Dorsolateral prefrontal cortex (tissue), 122 donors: ENCODE measurements at places on chromosomes 3 and 15. TPM values are rescaled to one million over a fixed set of nuclear protein-coding genes. Genes with fewer than 3 reads are reported as not detected.

- DNase-seq: no peak
Observed at GRCh38 chr3:107680698-107681097, 157.9 kb downstream of the BBX start.

The ISLR gene
- total RNA-seq: 23.3 TPM

GRCh38 chr15:98714922-98715321, 66.6 kb downstream of the IGF1R start:
- DNase-seq: no peak

DNA sequence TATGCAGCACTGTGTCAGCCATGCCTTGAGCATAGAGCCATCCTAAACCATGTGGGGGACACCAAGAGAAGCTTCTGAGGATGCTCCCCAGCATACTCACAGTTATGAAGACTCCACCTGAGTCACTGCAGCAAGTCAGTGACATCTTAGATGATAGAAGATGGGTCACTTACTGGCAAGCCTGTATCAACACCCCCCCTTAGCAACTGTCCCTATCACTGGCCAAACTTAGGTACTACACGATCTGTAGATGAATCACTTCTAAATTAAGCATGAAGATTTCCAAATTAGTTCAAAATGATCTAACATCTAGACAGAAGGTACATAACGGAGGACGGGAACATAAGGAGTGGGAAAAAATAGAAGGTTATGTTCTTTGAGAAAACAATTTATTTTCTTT, 13.2 kb upstream of the LMCD1 start:
- no peak for DNase-seq

- no peak for DNase-seq
Observed at GRCh38 chr3:171354049-171354705, 106.0 kb downstream of the TNIK start.

GRCh38 chr15:35842631-35843030, 296.7 kb upstream of the DPH6 start:
- no peak for DNase-seq

DNA sequence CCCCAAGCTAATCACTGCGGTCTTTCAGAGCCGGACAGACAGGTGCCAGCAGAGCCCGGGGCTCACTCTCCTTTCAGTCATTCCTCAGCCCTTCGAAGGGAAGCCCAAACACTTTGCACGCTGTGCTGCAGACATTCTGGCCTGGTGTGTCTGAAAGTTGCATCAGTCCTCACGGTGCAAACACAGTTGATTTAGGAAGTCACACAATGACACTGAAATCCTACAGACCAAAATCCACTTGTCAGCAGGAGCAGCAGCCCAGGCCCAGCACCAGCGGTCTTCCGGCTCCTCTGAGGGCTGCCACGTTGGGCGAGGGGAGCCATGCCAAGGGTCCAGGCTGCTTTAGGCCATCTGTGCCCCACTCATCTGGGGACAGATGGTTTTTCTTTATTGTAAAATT, 61.6 kb downstream of the RGMA start:
- DNase-seq: no peak

GRCh38 chr3:126452213-126452612, 23.5 kb downstream of the ZXDC start:
- DNase-seq: no peak

DNA sequence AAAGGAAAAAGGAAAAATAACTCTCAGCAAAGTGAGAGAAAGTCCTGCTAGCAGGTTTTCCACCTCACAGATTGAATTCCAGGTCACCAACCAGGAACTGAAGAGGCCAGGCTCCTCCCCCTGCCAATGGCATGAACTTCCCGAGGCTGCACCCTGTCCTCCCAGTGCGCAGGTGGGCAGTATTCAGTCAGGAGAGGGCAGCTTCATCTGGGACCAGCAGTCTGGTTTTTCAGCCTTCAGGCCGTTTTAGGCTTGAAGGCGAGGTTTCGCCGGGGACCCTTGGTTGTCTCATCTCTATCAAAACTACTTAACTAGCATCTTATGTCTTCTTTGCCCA, 41.2 kb downstream of the TRAT1 start:
- no peak for DNase-seq

The FBXL2 gene
- 46.2 TPM for total RNA-seq

The MESP1 gene
- 11.4 TPM for total RNA-seq

DNA sequence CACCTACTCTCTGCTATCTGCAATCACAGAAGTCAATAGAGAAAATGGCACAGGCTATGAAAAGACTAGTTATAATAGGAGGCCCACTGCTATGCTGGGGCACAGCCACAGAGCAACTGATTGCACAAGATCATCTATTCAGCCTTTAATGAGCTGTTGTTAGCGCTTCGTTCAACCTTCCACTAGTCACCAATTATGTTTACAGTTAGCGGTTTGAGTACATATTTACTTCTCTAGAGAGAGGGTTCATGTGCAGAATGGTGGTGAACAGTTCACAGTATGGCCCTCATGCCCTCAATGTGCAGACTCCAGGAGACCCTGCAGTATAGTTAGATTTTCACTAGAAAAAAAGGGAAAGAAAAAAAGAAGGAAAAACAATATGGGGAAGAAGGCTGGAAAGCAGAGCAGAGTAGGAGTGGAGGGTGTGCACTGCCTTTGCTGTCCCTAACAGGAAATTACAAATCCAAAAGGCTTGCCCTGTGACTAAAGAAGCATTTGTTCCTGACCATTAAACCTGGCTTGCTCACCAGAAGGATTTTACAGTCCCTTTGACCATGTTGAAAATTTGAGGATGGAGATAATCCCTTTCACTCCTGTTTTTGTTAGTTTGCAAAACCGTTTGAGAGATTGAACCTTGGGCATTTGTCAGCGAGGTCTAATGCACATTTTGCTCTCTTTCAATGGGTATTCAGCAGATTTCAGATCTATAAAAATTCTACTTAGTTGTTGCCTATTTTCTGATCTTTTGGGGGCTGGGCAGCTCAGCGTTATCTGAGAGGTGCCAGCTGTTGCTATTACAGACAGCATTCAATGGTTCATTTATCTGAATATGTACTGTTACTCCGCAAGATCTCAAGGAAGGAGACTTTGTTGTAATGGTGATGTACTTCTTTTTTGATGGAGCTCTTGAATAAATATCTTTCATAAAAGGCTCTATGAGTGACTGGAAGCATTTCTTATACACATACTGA, 296.1 kb downstream of the LSAMP start:
- no peak for DNase-seq

GRCh38 chr15:31027910-31028578, 36.6 kb upstream of the MTMR10 start:
- no peak for DNase-seq

DNA sequence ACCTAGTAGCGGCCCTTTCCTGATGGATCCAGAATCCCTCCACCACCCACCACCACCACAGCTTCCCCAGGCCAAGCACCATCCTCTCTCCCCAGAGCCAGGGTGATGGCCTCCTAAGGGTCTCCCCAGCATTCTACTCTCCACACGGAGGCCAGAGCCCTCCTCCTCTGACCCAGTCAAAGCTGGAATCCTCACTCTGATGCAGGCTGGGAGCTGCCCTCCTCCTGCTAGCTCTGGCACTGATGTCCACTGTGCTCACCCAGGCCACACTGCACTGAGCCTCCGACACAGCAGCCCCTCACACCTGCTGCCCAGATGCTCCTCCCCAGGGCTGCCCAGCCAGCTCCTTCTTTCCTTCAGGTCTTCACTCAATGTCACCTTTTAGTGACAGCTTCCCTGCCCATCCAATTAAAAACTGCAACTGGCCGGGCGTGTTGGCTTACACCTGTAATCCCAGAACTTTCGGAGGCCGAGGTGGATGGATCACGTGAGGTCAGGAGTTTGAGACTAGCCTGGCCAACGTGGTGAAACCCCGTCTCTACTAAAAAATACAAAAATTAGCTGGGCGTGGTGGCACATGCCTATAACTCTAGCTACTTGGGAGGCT, 21.0 kb downstream of the XXYLT1 start:
- peak; percentile 4 for DNase-seq

The TMOD2 gene
- total RNA-seq: 255 TPM

- DNase-seq: no peak
Observed at GRCh38 chr3:122555275-122556071, 8.6 kb downstream of the PARP9 start.

- no peak for DNase-seq
Observed at GRCh38 chr15:47991357-47991756, 129.4 kb upstream of the SLC24A5 start.

The XCR1 gene
- not detected for total RNA-seq

The LRRN1 gene
- total RNA-seq: 52.5 TPM

DNA sequence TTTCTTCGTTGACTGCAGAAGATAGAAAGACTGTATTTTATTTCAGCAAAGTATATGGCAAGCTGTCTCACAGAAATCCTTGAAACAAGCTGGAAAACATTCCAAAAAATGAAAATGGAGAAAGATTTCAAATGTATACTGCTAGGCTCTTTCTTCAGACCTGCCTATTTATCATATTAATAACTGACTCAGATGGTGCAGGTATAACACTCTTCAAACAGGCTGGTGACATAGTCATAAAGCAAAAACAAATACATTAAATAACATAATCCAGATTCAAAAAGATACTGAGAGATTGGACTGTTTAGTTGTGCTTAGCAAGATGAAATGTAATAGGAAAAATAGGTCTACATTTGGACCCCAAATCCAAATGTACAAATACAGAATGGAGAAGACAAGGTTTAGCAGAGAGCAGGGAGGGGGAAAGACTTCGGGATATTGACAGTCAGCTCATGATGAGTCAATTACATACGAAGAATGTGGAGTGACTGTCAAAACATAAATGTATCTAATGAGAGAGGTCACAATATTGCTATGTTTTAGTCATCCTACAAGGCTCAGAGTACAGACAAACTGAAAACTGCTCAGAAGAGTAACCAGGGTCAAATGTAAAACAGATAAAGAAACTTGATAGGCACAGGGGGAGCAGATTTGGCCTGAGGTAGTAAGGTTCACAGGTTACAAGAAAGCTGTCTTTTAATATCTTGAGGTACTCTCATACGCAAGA, 88.7 kb downstream of the DMXL2 start:
- DNase-seq: no peak

The ZNF385D gene
- 66.1 TPM for total RNA-seq

The CACNA2D3 gene
- 82.1 TPM for total RNA-seq

DNA sequence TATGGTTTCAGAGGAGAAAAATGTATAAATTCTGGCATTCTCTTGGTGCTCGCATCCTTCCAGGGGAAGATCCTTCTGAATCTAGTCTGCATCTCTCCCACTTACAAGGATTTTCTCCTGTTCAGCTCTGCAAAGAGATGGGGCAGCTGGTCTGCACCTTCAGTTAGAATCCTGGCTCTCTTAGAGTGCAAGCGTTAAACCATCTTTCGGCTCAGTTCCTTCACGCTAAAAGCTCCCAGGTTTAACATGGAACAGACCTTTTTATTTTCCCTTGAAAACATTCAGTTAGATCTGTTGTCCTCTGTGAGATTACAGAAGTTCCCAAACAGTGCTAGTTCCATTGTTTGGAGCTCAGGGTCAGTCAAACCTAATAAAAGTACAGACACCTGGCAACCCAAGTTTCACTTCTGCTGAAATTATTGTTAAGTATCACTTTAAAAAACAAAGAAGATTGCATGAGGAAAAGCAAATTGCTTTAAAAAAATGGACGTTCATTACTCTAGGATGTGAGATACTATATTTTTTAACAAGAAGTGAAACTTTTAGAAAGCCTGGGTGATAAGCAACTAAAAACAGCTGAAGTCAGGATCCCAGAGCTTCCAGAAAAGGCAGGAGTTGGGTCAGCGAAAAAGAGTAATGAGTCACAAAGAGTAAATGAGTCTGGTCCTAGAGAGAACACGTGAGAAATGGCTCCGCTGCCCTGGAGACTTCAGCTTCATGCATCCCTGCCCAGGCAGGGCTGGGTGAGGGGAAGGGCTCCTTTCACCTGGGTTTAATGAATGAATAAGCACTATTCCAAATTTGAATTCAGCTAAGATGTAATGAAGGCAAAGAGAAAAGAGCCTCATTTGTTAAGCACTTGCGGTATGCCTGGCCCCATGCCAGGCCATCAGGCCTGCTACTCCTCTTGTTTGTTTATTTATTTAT, 63.3 kb downstream of the ABTB1 start:
- peak; percentile 43 for DNase-seq

- DNase-seq: peak; percentile 50
Observed at GRCh38 chr15:68775671-68776476, 44.8 kb downstream of the ANP32A start.

DNA sequence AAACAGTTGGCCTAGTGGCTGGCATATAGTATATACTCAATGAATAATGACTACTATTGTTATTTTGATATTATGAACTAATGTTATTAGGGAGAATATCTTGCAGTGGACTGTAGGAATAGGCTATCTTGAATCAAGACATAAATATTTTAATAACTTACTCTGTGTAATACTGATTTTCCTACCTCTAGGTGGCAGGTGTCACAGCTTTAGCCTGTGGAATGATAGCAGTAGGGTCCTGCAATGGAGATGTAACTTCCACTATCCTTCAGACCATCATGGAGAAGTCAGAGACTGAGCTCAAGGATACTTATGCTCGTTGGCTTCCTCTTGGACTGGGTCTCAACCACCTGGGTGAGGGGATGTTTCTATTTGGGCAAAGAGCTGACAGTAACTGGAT, 6.5 kb downstream of the PSMD2 start:
- DNase-seq: no peak

DNA sequence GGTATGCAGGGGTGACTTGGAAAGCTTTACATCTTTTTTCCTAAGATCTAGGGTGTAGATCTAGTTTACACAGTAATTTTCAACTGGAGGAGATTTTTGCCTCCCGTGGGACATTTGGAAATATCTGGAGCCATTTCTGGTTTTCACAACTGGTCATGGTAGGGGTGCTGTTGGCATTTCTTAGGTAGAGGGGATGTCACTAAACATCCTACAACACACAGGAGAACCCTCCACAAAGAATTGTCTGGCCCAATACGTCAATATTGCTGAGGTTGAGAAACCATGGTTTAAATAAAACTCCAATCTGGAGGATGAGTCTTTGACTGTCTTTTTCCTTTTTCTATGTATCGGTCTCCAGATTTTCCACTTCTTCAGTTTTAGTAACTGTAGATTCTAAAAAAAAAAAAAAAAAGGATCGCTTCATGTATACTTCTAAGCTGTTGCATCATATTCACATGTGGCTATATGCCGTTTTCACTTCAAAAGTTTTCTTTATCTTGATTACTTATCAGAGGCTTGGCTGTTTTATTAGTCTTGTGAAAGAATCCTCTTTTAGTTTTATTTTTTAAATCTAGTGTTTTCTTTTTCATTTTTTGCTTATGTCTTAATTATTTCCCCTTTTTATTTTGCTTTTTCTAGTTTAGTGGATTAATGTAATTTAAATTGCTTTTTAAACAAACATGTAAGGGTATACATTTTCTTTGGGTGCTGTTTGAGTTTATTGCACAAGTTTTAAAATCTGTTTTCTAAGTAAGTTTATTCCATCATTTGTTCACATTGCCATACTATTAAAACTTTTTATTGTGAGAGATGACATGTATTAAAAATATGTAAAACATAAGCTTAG, 21.2 kb downstream of the UBE2Q2 start:
- DNase-seq: no peak

- DNase-seq: no peak
Observed at GRCh38 chr3:182465301-182466185, 327.8 kb upstream of the ATP11B start.
